Hepatocyte (in vitro differentiated cells): ENCODE measurements at places on chromosomes 2 and 18.

DNA sequence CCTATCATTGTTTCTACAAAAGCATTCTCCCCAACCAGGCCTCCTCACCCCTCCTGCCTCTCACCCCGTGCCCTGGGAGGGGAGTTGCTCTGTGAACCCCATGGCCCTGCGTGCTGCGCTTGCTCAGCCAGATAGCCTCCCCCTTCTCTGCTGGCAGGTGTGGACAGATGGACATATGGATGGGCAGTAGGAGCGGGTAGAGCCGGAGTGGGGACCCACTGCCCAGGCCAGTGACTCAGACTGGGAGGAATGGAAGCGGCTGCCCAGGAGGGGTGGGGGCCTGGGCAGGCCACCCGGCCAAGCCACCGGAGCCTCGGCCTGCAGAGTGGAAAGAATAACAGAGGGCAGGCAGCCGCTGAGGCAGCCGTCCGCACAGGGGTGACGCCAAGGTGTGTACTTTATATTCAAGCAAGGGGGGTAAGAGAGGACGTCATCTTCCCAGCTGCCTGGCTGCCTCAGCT is 8.7 kb downstream of the CYP26B1 start:
- no peak for DNase-seq

DNA sequence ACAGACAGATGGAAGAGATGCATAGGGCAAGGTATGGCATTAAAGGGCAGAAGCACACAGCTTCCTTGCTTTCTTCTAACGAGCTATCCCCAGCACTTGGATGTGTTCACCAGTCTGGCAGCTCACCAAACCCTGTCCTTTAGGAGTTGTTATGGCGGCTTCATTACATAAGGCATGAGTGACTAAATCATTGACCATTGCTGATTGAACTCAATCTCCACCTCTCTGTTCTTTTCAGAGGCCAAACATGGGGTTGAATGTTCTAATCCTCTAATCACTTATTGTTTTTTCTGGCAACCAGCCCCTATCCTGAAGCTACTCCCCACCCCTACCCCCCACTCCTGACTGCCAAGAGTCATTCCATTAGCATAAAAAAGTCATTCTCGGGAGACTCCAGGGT is 301.8 kb downstream of the XIRP2 start:
- DNase-seq: no peak

GRCh38 chr2:119267604-119268003 is 44.0 kb downstream of the STEAP3 start:
- no peak for DNase-seq

DNA sequence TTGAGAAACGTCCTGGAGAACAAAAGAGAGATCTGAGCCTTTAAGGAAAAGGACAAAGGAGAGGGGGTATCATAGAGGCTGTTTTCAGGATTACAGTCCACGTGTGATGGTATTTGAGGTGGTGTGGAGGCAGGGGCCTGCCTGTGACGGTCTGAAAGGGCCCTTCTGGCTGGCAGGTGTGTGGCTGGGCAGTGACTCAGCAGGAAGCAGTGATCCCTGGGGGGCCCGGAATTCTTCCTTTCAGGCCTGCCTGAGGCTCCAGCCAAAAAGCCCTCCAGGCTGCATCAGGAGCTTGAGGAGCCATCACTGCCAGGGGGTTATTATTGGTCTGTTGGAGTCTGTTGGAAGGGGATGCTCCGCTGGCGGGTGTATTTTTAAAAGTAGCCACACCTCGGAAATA is 97.2 kb upstream of the TMEM18 start:
- no peak for DNase-seq

GRCh38 chr2:237097911-237098702 is 12.4 kb downstream of the COPS8 start:
- peak; percentile 39 for DNase-seq

DNA sequence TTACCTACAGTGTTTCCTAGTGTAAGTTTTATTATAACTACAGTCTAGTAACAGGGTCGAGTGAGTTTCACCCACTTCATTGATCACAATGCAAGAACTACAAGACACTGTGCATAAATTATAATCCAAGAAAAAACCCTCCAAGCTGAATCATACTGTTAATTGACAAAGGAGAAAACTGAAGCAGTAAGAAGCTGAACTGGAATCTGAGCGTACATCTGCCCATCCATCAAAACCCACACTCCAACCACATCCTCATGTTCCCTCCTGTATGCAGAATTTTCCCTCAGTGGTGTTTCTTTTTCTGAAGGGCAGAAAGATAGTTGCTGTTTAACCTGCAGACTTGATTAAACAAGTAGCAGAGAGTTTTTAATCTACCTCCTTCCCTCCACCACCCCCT is 49.5 kb upstream of the KIDINS220 start:
- DNase-seq: no peak

GRCh38 chr2:177680866-177681712 is 288.5 kb downstream of the AGPS start:
- DNase-seq: no peak

GRCh38 chr18:58495634-58496033 is 133.3 kb downstream of the ALPK2 start:
- DNase-seq: no peak

GRCh38 chr2:223751012-223751411 is 86.4 kb downstream of the AP1S3 start:
- DNase-seq: no peak

- no peak for DNase-seq
Measured at GRCh38 chr18:78457011-78457410, 522.6 kb upstream of the SALL3 start.

DNA sequence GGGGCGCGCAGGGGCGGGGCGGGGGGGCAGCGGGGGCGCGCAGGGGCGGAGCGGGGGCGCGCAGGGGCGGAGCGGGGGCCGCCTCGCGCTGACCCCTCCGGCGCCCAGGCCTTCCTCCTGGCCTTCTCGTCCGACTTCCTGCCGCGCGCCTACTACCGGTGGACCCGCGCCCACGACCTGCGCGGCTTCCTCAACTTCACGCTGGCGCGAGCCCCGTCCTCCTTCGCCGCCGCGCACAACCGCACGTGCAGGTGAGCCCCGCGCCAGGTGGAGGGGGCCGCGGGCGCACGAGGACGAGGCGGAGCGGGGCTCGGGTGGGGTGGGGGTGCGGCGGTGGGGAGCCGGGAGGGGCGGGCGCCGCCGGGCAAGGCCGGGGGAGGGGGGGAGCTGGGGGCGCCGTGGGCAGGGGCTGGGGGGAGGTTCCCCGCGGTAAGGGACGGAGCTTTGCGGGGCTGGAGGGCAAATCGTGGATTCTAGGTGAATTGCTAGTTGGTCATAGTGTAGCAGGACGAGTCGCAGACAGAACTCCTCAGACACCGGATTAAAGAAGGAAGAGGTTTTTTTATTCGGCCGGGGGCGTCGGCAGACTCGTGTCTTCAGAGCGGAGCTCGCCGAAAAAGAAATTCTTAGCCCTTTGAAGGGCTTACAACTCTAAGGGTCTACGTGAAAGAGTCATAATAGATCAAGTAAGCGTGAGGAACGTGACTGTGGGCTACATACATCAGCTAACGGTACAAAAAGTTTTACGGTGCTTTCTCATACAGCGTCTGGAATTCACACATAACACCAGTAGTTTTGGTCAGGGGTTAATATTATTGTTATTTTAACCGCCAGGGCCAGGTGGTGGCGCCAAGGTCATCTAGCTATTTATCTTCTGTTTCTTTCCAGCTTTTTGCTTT is 29.9 kb downstream of the ANO7 start:
- peak; percentile 74 for DNase-seq

- no peak for DNase-seq
Measured at GRCh38 chr2:240629968-240630770, 4.9 kb downstream of the GPR35 start.

DNA sequence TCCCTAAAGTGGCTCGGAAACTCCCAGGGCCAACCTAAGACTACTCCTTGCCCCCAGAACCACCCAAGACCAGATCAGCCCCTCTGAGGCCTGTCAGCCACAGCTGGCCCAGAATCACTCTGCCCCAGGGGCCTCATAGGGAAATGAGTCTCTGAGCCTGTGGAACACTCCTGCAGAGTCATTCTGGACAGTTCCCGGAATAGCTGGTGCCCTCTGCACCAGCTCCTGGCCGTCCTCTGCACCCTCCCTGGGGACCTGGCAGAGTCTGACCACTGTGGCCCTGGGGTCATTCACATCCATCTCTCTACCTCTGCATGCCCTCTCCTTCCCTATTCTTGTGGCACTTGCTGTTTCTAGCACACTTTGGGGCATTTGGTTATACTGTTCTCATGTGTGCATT is 14.6 kb upstream of the TMEM214 start:
- no peak for DNase-seq

DNA sequence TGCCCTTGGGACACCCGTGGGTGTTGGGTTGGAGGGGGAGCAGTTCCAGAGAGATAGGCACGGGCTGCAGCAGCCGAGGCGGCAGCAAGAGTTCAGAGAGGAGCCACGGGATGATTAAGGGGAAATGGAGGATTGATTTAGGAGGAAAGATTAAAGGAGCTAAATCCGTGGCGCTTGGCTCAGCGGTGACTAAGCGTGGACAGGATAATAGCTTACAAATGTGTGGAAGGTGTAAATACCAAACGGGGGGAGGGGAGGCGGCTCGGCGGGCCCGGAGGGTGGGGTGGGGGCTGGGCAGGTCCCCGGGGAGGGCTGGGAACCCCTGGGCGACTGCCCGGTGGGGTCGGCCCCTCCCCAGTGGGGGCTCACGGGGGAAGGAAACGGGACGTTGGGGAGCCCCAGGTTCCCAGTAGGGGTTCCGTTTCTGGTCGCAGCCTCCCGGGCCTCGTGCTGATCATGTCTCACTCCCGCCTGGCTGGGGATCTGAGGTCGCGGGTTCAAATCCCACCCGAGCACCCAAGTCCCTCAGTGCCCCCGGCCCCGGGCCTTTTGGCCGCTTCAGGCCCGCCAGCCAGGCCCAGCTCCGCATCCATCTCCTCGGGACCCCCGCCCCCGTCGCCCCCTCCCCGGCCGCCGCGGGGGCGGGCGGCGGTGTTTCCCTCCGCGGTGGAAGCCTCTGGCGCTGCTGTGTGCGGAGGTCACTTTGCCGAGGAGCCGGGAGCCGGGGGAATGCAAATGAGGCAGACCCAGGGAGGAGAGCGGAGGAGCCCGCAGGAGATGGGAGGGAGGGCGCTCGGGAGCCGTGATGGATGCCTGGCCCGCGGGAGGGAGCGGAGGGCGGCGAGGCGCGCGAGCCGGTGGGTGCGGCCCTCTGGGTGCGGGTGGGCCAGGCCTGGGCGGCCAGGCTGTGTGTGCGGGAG is 8.1 kb downstream of the ASIC4 start:
- DNase-seq: peak; percentile 71

DNA sequence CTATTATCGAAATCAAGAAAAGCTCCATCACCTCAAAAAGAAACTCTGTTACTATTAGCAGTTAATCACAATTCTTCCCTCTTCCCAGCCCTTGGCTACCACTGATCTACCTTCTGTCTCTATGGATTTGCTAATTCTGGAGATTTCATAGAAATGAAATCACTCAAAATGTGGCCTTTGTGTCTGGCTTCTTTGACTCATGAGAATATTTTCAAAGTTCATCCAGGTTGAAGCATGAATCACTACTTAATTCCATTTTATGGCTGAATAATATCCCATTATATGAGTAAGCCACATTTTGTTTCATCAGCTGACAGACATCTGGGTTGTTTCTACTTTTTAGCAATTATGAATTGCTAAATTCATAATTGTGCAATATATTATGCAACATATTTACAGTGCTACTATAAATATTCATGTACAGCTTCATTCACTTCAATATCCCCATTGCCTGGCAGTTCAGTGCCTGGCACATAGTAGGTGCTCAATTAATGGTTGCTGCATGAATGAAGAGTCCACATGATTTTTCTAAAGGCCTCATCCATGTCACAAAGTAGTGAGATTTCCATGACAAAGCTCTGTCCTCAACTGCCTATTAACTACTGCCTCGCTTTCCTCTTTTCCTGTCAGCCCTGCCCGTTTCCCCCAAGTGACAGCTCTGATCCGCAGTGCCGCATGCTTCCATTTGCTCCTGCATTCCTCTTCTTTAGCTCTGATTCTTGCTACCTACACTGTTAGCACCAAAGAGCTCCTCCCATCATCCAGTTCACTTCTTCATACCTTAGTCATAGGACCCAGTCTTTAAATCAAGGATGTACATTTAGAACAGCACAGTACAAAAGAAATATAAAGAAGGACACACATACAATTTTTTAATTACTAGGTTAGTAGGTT is 32.8 kb downstream of the CCDC93 start:
- DNase-seq: peak; percentile 15

GRCh38 chr2:120315367-120316033 is 30.4 kb upstream of the INHBB start:
- DNase-seq: no peak

GRCh38 chr2:202005272-202005887 is 28.3 kb upstream of the FZD7 start:
- DNase-seq: no peak

- no peak for DNase-seq
Measured at GRCh38 chr2:141599721-141600120, 531.1 kb downstream of the LRP1B start.

GRCh38 chr2:96167407-96168013 is 22.3 kb upstream of the DUSP2 start:
- no peak for DNase-seq

DNA sequence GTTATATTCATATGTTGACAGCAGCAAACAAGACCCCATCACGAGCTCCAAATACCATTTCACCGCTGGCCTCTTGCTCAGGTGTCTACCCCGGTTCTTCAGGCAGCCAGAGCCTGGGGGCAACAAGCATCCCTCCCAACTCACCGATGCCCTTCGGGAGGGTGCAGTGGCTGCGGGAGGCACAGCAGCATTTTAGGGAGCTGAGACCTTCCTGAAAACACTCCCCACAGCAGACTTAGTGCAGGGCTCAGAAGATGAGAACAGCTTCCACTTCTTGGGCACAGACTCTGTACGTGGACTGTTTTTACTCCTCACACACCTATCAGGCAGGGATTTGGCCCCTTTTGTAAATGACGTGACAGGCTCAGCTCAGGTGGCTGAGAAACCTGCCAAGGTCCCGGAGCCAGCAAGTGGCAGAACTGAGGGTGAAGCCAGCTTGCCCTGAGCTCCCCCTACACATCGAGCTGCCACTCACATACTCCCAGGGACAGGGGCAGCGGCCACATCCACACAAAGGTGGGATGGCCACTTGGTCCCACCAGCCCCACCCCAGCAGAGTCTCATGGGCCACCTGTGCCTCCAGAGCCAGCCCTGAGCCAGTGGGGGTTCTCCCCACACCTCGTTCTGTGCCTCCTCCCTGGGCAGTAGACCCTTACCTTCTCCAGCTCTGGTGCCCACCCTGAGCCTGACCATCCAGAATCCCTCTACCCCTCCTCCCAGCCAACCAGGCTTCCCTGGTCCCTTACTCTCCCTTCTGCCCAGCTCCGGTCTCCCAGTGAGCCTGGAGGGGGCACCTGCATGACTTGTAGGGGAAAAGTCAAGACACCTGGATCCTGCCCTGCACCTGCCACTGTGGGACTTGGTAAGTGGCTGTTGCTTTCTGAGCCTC is 28.5 kb downstream of the CYP27C1 start:
- DNase-seq: no peak

DNA sequence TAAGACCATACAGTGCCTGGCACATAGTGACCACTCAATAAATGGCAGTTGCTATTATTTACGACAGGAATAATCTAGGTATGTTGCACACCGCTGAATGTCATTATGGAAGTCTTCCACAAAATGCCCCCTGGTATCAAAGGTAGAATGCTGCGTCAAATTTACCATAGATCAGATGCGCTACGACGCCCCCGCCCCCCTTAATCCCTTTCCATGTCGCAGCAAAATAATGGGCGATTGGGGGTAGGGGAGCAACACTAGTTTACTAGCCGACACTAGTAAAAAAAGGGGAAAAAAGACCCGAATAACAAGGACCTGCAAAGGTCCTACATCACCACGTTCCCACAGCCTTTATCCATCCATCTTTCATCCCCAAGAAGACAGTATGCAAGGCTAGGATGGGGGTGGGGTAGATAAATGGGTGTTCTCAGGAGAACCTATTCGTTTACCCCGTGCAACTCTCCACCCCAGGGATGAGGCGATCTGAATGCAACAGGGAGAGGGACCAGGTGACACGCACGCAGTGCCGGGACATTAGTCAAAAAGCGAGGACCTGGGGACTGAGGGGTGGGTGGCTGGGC is 455 bp downstream of the PREPL start:
- DNase-seq: peak; percentile 49
